ENCODE measurements at places on chromosomes 1 and 21.
A peak's percentile ranks its signal among the peaks of the same experiment; 100 is the strongest.

DNA sequence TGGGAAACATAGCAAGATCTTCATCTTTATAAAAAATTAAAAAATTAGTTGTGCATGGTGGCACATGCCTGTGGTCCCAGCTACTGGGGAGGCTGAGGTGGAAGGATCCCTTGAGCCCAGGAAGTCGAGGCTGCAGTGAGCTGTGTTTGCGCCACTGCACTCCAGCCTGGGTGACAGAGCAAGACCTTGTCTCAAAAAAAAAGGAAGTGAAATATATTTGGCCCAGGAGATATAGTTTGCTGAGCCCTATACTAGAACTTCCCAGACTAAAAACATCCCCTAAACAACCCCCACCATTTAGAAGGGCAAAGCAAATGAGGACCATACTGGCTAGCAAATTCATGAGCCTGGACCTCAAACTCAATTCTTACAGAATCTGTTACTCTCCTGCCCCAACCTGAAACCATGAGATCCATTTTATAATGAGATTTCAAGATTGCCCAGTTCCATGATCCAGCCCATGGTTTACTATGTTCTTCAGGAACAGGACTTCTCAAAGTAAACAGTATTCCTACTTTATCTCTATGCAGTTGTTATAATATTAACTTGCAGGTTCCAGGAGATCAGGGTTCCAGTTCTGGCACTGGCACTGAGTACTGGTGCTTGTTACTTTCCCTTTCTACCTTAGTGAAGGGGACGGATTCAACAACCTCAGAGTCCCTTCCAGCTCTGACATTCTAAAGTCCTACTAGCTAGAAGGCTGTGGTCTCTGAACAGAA is 48.9 kb upstream of the TADA1 start:
- DNase-seq: no peak

GRCh38 chr1:169860187-169860586 is 33.5 kb downstream of the SCYL3 start:
- DNase-seq: peak; percentile 16

GRCh38 chr1:156026588-156026987 is 5.8 kb upstream of the SSR2 start:
- no peak for DNase-seq

GRCh38 chr1:108636876-108637275 is 24.0 kb downstream of the HENMT1 start:
- no peak for DNase-seq

GRCh38 chr1:5847013-5847659 is 145.1 kb downstream of the NPHP4 start:
- peak; percentile 72 for DNase-seq

DNA sequence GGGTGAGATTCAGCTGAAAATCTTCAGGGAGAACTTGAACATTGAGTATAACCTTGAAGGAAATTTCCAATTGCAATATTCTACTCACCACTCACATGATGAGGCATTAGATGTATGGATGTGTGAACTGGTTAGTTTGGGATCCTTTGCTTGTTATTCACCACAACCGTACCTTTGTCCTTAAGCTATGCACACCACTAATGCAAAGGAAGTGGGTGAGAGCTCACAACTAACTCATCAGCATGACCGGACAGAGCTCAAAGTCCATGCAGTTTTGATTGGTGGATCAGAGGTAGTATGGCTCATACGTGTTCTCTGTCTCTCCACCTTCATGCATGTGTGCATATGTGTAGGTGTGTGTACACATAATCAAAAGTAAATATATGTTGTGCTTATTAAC is 43.5 kb upstream of the MROH9 start:
- no peak for DNase-seq

- DNase-seq: no peak
Measured at GRCh38 chr1:38084700-38085099, 38.1 kb upstream of the POU3F1 start.

DNA sequence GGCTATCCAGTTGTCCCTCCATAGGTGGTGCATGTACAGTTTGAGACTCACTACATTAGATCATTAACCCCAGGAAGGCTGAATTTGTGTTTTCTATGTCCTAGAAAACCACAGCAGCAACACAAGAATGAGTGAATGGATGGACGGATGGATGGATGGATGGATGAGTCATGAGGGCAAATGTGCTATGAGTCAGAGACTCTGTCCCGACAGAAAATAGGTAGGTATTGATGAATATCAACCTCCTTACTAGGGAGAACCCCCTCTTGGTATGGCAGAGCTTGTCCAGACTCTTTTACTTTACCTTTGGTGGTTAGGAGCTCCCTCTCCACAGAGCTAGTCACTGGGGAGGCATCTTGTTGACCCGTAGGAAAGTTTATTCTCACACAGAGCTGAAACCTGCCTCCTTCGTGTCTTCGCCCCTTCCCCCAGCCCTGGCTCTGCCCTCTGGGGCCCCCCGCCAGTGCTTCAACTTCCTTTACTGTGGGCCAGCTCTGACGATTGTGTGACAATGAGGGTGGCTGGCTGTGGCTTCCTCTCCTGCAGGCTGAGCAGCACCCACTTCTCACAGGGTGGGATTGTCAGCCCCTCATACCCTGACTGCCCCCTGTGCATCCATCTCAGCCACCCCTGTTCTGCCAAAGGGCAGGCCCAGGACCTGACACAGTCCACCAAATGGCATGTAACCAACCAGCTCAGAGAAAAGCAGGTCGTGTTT is 145.2 kb downstream of the FOXD2 start:
- DNase-seq: peak; percentile 44

- DNase-seq: no peak
Measured at GRCh38 chr1:110309139-110309538, 30.0 kb upstream of the RBM15 start.

DNA sequence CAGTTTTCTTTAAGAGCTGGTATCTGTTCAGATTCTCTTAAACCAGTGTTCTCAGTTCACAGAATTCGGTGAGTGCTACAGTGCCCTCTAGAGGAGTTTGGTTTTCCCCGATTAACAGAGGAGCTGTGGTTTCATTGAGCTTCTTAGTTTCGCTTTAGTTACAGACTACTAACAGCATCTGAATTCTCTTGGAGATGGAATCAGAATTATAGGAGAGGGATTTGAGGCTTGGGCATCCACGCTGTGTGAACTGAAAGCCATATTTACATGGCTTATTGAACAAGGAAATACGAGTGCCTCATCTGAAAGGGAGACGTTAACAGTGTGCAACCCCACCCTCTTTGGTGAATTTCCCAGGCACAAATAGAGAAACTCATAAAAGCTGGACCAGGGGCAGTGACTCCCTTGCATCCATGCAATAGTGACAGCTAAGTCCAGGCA is 202.0 kb downstream of the USH2A start:
- DNase-seq: peak; percentile 76

DNA sequence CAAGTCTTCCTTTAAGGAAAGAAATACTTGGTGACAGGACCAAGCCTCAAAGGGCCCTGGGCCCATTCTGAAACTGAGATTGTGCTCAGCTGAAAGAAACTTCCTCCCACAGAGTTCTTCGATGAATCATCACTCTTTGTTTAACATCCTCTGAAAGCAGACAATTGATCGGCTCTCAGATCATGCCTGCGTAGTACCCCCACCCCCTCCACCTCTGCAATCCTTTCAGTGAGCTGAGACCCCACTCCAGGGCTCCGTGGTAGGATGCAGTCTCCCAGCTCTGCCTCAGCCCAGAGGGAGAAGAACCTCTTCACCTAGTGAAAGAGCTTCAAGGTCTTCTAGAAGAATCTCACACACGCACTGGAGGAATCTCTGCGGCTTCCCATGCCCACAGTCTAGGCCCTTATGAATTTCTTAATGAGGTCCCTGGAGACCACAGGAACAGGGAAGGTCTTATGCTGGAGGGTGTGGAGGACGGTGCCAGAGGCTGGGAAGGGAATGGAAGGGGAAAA is 104.9 kb upstream of the SOD1 start:
- no peak for DNase-seq

DNA sequence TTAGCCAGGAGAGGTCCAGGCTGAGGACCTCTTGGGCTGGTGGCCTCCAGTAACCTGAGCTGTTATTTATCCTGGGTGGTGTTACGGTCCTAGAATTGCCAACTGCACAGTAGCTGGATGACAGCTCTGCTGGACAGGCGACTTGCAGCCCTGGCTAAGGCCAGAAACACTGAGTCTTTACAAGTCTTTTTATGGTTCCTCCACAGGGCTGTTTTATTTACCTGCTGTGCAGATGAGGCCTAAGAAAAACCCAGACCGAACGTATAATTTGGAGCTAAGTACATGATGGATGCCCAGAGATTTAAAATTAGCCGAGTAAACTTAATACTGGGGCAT is 30.4 kb upstream of the LRRC38 start:
- DNase-seq: no peak

GRCh38 chr1:73516451-73516850 is 681.5 kb downstream of the LRRIQ3 start:
- peak; percentile 15 for DNase-seq

DNA sequence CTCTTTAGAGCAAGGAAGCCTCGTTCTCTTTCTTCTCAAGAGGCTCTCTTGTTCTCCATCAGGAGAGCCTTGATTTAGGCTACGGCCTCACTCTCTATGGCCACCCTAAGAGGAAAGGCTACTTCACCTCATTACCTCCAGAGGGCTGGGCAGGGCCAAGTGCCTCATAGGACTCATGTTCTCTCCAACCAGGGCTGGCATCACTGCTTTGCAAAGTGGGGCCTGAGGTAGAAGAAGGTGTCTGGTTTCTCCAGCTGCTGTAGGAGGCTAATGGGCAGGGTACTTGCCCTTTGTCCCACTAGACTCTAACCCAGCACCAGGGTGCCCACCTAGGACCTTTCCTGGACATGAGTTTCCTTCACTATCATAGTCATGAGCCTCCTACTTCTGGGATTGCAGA is 2.1 kb upstream of the ATXN7L2 start:
- DNase-seq: no peak

DNA sequence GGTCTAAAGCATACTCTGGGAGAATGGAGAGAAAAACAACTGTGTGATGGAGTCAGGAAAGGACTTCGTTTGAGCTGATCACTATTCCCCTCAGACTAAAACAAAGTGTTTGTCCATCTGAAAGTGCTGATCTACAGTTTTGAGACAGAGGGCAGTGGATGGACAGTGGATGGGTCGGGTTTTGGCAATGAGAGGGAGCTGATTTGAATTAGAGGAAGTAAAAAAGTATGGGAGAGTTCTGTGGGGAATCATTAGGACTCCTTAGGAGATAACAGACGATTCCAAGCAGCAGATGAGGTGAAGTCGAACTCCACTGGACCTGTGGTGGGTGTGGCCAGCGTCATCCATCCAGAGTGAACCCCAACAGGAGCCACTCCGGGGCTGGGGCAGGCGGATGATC is 62.3 kb downstream of the PTGS2 start:
- peak; percentile 34 for DNase-seq

- no peak for DNase-seq
Measured at GRCh38 chr1:163093169-163093568, 24.0 kb downstream of the RGS4 start.

- no peak for DNase-seq
Measured at GRCh38 chr21:45338311-45339017, 50.8 kb upstream of the POFUT2 start.

DNA sequence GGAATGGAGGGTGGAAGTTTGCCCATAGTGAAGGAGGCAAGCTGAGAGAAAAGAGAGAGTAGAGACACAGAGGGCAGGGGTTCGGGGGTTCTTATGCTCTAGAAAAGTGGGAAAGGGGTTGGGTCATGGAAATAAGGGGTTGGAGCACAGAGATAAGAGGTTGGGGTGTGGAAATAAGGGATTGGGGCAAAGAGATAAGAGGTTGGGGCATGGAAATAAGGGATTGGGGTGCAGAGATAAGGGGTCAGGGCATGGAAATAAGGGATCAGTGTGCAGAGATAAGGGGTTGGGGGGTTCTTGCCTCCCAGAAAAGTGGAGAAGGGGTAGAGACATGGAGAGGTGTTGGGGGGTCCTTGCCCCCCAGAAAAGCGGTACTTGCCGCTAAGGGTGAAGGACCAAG is 56.2 kb downstream of the SFPQ start:
- DNase-seq: peak; percentile 26

DNA sequence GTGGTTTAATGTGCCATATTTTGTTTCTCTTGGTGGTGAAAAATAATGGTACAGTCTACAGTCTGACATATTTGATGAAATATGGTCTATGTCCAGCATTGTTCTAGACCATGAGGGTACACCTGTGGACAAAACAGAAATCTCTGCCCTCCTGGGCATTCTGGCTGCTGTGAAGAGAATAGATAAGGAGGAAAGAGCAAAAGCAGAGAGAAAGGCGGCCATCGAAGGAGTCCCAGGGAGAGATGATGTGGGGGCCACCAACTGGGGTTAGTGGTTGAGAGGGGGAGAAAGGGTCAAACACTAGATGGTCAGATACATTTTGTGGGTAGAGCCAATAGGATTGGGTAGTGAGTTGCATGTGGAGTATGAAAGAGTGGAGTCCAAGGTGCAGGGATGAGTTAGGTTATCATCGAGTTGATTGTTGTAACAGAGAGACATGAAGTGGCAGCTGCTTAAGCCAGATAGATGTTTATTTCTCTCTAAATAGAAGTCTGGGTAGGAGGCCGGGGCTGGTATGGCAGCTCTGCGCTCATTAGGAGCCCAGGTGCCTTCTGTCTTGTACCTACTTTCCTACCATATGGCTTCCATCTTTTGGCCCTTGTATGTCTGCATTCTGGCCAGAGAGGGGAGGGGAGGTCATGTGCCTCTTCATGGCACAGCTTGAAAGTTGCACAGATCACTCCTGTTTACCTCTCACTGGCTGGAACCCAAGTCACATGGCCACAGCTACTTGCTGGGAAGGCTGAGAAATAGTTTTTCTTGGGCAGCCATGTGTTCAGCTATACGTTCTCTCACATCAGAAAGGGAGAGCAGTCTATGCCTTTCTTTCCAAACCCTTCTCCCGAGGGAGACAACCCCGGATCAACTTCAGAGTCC is 13.0 kb downstream of the UBE4B start:
- DNase-seq: peak; percentile 41

GRCh38 chr1:94038511-94038910 is 82.4 kb downstream of the ABCA4 start:
- no peak for DNase-seq

- no peak for DNase-seq
Measured at GRCh38 chr1:41626616-41627375, 142.3 kb upstream of the EDN2 start.

GRCh38 chr1:66570196-66570595 is 36.2 kb downstream of the SGIP1 start:
- no peak for DNase-seq

DNA sequence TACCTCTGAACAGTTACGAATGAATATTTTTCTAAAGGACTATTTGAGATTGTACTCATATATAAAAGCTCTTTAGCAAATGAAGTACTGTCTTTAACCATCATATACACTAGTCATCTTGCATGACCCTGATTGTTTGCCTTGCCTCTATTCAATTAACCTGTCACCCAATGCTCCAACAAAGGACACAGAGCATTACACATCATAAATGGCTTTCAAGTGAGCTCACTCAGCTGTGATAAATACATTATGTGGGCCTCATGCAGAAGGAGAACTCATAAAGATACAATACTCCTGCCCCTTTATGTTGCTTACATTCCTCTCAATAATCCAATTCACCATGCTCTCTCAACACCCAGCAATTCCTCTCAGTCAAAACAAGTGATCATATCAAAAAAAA is 993.0 kb upstream of the PRMT6 start:
- DNase-seq: no peak

- DNase-seq: no peak
Measured at GRCh38 chr21:34182436-34182835, 109.1 kb downstream of the MRPS6 start.

- peak; percentile 78 for DNase-seq
Measured at GRCh38 chr1:154344977-154345837, 19.9 kb downstream of the ATP8B2 start.

GRCh38 chr1:207109004-207109403 is 5.0 kb downstream of the C4BPA start:
- DNase-seq: no peak
